ENCODE measurements at places on chromosomes 7 and 10. TPM values are rescaled to one million over a fixed set of nuclear protein-coding genes. Genes with fewer than 3 reads are reported as not detected.

GRCh38 chr7:129775695-129776361, 164.3 kb downstream of the NRF1 start:
- no peak for DNase-seq

GRCh38 chr10:120719333-120719732, 131.8 kb upstream of the WDR11 start:
- DNase-seq = no peak

- DNase-seq = no peak
Measured at GRCh38 chr7:13801669-13802068, 187.8 kb downstream of the ETV1 start.

- no peak for DNase-seq
Measured at GRCh38 chr7:15433151-15433550, 128.7 kb downstream of the AGMO start.

DNA sequence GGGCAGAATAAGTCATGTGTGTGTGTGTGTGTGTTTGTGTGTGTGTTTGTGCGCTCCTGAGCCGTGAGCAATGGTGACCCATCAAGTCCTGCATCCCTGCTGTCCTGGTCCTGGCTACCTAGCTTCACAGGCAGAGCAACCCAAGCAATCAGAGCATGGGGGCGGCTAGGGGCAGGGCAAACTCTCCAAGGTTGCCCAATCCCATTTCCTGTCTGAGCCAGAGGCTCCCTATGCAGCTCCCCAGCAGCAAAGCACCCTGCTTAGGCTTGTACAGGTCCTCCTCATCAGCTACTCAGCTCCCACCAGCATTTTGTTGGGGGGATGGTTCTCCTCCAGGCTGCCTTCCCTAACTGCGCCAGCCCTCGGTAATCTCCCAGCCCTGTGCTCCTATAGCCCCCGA, 31.1 kb upstream of the CRHR2 start:
- peak; percentile 20 for DNase-seq

GRCh38 chr7:65840446-65840845, 32.4 kb upstream of the VKORC1L1 start:
- DNase-seq = no peak

DNA sequence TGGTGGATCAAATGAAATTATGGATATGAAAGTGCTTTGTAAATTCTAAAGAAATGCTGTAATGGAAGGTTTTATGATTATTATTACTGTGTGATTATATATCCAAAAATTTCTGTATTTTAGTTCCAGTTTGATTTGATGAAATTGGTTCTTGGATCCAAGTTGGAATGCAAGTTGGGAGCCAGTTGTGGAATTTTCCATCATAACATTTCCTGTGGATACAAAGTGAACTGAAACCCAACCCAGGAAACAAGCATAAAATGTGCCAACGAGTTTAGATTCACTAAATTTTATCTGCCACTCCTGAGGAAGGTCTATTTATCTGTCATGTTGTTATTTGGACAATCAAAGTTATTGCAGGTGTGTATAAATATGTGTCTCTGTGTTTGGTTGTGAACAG, 131.4 kb upstream of the MDFIC start:
- no peak for DNase-seq

DNA sequence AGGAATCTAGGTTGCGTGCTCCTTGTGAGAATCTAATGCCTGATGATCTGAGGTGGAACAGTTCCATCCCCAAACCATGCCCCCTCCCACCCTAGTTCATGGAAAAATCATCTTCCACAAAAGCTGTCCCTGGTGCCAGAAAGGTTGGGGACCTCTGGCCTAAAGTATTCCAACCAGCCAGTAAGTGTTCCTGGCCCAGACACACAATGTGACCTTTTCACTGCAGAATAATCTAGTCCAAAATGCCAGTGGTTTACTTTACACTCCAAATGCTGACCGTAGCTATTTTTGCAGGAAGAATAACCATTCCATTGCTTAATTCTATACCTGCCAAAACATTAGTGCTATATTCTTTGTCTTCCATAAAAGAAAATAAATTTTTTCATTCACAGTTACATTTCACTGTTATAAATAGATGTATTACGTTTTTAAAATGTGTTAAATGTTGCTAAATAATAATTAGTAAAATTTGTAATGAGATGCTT, 10.4 kb downstream of the CNNM1 start:
- no peak for DNase-seq

DNA sequence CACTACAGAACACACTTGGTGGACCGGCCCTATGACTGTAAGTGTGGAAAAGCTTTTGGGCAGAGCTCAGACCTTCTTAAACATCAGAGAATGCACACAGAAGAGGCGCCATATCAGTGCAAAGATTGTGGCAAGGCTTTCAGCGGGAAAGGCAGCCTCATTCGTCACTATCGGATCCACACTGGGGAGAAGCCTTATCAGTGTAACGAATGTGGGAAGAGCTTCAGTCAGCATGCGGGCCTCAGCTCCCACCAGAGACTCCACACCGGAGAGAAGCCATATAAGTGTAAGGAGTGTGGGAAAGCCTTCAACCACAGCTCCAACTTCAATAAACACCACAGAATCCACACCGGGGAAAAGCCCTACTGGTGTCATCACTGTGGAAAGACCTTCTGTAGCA, 14.6 kb downstream of the ZSCAN21 start:
- DNase-seq = no peak

DNA sequence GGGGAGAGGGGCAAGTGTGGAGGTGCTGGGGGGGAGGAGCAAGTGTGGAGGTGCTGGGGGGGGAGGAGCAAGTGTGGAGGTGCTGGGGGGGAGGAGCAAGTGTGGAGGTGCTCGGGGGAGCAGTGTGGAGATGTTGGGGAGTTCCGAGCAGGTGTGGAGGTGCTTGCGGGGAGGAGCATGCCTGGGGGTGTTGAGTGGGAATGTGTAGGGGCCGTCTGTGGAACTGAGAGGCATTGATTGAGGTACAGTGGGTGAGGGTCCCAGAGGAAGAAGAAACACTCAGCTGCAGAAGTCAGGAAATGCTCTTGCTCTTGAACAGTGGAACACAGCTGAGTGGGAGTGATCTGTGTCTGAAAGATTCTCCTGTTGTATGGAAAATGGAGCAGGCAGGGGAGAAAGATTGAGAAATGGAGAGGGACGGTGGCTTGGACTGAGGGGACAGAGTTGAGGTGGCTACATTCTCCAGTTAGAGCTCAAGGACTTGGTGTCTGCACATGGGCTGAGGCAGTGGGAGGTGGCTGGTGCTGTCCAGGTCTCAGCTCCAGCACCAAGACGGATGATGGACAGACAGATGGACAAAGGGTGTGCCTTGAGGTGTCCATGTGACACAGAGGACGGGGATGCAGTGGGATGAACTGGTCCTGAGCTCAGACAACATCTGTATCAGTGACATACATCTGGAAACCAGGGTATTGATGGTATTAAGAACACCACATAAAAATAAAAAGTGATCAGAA, 25.2 kb upstream of the NCAPG2 start:
- no peak for DNase-seq

DNA sequence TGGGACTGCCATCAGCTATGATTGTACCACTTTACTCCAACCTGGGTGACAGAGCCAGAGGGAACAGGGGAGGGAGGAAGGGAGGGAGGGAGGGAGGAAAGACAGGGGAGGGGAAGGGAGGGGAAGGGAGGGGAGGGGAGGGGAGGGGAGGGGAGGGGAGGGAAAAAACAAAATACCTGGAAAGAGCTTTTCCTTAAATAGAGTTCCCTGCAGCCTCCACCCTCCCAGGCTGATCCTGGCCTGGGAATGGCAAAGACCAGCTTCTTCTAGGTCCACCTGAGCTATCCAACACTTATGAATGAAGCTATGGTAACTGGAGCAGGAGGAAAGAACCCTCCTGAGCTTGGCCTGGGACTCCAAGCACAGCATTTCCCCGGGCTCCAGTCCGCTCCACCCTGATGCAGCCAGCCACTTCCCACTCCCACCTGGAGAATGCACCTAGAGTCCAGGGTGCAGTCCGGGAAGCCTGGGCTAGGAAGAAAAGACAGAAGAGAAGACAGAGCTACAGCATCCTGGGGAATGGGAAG, 66.1 kb downstream of the GRID1 start:
- peak; percentile 34 for DNase-seq

- DNase-seq = no peak
Measured at GRCh38 chr7:26440233-26441001, 148.8 kb downstream of the SNX10 start.

DNA sequence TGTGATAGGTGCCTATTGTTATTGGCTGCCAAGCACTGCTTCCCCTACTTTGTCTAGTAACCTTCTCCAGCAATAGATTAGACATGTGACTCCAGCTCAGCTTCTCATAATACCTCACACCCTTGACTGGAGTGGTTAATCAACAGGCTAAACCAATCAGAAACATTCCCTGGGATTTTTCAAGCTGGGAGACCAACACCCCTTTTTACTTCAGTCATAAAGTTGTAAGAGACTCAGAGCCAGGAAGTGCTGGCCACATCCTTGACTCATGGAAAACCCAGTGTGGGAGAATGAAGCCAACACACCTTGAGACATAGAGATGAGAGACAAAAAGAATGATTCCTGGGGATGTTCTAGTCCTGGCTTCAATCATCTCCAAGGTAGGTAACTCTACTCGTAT, 62.6 kb upstream of the HECTD2 start:
- no peak for DNase-seq

GRCh38 chr10:98340261-98340939, 72.4 kb upstream of the LOXL4 start:
- no peak for DNase-seq

GRCh38 chr7:55552320-55553023, 19.8 kb downstream of the VOPP1 start:
- DNase-seq = no peak

- peak; percentile 71 for DNase-seq
Measured at GRCh38 chr7:111138193-111138569, 47.3 kb downstream of the LRRN3 start.

GRCh38 chr10:113503930-113504329, 48.9 kb upstream of the HABP2 start:
- no peak for DNase-seq

GRCh38 chr7:117269417-117269816, 53.4 kb downstream of the WNT2 start:
- DNase-seq = no peak

DNA sequence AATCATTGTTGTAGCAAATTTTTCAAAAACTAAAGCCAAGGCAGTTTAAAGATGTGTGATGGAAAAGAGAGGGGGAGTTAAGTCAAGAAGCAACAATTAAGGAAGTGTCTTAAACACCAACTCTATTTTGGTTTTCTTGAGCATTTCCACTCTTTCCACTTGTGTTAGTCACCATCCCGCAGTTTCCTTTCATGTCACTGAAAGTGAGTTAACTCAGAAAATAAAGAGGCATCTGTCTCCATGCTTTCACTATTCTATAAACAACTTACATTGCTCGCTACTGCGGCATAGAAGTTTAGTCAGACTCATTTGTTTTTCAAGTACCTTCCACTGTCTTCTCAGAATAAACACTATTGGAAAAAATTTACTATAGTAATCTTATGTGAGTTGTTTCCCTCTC, 284.9 kb upstream of the SEMA3D start:
- no peak for DNase-seq

GRCh38 chr7:116363637-116364432, 135.7 kb upstream of the CAV2 start:
- DNase-seq = no peak

GRCh38 chr10:90326498-90327267, 531.2 kb downstream of the HTR7 start:
- no peak for DNase-seq

- DNase-seq = no peak
Measured at GRCh38 chr10:71393841-71394475, 2.8 kb upstream of the CDH23 start.

- DNase-seq = no peak
Measured at GRCh38 chr7:134704827-134705226, 58.2 kb downstream of the BPGM start.

DNA sequence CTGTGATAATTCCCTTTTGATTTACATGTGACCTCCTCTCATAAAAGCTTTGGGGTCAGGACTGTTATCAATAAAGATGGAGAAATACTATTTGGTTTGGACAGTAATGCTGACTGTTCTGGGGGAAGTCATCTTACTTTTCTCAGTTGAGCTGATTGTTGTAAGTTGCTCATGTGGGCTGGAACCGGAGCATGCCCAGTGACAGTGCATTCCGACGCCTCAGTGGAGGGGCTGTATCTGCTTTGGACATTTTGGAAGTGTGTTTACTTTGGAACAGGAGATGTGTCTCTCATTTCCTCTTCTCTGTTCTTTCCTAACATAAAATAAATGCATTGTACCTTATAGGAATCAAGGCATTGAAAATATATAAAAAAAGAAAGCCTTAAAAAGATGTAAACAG, 30.1 kb downstream of the RBM33 start:
- DNase-seq = no peak

- peak; percentile 45 for DNase-seq
Measured at GRCh38 chr10:47034441-47035051, 123.3 kb downstream of the PTPN20 start.

GRCh38 chr10:76047521-76047920, 616.1 kb downstream of the LRMDA start:
- no peak for DNase-seq

WDR37 gene
- 60.6 TPM for total RNA-seq

SUPV3L1 gene
- 24.2 TPM for total RNA-seq

VKORC1L1 gene
- total RNA-seq = 10.7 TPM

TAS2R5 gene
- 4.1 TPM for total RNA-seq

OLAH gene
- total RNA-seq = 3.5 TPM

GJD4 gene
- not detected for total RNA-seq

STEAP1B gene
- total RNA-seq = 15.4 TPM

CYP2C8 gene
- total RNA-seq = 0.60 TPM

OGDH gene
- 78.2 TPM for total RNA-seq

Data from spleen (tissue), 13 donors.